GM23248 (cell line): ENCODE measurements at places on chromosomes 11 and 22. TPM values are rescaled to one million over a fixed set of nuclear protein-coding genes. Genes with fewer than 3 reads are reported as not detected.
A peak's percentile ranks its signal among the peaks of the same experiment; 100 is the strongest.

DNA sequence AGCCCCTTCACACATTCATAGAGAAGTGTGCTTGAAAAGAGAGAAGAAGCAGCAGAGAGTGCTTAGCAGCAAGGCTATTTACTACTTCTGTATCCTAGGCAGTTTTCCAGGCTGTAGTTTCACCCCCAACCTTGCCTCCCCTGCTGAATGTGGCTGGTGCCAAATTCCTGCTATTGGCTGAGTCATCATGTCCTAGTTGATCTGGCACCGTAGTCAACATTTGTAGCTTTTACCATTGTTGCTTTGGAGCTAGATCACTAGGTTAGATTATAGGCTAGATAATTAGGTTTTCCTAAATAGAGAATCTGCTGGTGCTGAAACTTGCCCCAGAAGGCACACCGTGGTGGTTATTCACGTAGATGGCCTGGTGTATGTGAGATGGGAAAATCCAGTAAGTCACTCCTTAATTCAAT lies 32.7 kb downstream of the ARHGAP42 start:
- DNase-seq, result peak; percentile 85

Gene ANKRD13D
- 27.6 and 42.9 TPM in 2 replicates for total RNA-seq

- peak; percentile 84 for DNase-seq
Observed at GRCh38 chr11:35618497-35619115, 346 bp downstream of the FJX1 start.

Gene NELL1
- not detected in 2 replicates for total RNA-seq

Gene C11orf97
- total RNA-seq, result not detected in 2 replicates

Gene OR10V1
- not detected in 2 replicates for total RNA-seq

DNA sequence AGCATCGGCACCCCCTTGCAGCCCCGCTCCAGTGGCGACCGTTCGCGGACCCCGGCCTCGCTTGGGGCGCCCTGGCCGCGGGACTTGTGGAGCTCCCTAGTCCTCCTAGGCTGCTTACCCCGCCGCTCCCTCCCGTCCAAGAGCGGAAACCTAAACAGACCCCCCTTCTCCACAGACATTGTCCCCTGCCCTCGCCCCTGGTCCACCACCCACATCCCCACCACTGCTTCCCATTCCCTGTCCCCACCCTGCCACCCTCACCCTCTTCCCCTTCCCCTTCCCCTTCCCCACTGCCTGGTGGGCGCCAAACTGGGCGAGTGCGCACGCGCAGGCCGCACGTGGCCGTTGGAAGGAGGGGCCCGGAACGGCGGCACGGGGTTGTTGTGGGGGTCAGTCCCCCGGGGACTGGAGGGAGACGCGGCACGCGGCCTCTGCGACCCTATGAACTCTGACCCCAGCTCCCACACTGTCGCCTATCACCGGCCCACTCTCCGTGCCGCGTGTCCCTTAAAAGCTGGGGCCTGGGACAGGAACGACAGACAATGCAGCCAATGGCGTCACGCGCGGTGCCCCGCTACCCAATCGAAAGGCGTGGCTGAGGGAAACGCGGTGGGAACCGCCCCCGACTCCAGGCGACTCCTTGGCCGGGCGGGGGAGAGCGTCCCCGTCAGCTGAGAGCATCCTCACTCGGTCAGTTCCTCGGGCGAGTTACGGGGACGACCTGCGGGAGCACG lies at the start of gene SNX32:
SNX32 (plus strand) TSS at position 667 of the 734 bp plus-strand sequence. CDS start 103 bp downstream, outside the sequence.
- DNase-seq, result peak; percentile 97

- DNase-seq, result peak; percentile 21
Observed at GRCh38 chr22:39635719-39636118, 65.2 kb downstream of the CACNA1I start.

- DNase-seq, result peak; percentile 85
Observed at GRCh38 chr11:47152953-47153950, 23.4 kb downstream of the ARFGAP2 start.

DNA sequence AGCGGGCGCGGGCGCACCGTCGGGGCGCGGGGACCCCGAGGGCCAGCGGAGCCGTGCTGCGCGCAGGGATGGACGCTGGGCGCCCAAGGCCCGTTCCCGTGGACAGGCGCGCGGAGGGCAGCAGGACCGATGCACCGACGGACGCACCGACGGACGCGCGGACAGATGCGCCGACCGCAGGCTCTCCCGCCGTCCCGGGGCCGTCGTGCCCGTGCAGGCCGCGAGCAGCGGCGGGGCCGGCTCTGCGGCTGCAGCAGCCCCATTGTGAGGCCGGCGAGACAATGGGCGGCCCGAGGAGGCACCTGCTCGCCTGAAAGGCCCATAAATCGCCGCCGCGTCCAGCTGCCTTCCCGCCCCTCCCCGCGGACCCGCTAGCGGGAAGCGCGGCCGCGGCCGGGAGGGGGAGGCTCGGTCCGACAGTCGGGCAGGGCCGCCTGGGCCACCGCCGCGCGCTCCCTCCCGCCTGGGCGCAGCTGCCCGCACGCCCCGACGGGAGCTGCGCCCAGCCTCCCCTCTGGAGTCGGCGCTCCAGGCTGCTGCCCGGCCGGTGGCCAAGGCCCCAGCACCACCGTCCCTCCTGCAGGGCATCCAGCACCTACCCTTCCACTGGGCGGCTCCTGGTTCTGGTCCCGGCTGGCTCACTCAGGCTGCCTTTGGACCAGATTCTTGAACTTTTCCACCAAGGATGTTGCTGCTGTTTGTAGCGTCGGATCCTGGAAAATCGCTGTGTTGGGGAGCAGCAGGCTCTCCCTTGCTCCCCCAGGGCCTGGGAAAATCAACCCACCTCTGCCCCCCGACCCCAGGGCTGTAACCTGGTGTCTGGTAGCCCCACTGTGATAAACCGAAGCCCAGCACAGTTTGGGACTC lies 15.8 kb downstream of the CDKN1C start:
- DNase-seq, result no peak

GRCh38 chr11:57161351-57161750 lies 20.4 kb upstream of the LRRC55 start:
- DNase-seq, result no peak

DNA sequence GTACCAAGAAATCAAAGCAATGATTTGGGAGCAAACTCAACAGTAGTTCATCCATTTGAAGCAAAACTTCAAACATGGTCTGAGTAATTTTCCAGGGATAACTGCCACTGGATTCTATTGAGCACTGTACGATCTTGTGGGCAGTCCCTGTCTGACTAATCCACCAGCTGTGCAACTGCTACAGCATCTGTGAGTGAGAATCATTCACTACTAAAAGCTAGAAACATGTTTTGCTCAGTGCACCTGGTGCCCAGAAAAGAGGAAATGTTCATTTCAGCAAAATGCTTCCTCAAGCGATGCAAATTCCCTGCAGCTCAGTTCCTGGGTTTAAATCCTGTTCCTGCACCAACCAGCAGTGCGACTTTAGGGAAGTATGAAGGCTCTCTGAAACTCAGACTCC lies 1077.9 kb downstream of the DLG2 start:
- peak; percentile 71 for DNase-seq

Gene SMC1B
- 0.13 TPM in 1 of 2 replicates, not detected in the other for total RNA-seq

Gene SLC22A8
- total RNA-seq, result not detected in 2 replicates

GRCh38 chr22:29720811-29721323 lies 1.1 kb downstream of the CABP7 start:
- no peak for DNase-seq

Gene EFCAB6
- 1.5 and 3.5 TPM in 2 replicates for total RNA-seq

- peak; percentile 52 for DNase-seq
Observed at GRCh38 chr11:20109731-20110445, 50.4 kb downstream of the DBX1 start.

GRCh38 chr11:116640641-116641402 lies 132.0 kb downstream of the BUD13 start:
- DNase-seq, result no peak

DNA sequence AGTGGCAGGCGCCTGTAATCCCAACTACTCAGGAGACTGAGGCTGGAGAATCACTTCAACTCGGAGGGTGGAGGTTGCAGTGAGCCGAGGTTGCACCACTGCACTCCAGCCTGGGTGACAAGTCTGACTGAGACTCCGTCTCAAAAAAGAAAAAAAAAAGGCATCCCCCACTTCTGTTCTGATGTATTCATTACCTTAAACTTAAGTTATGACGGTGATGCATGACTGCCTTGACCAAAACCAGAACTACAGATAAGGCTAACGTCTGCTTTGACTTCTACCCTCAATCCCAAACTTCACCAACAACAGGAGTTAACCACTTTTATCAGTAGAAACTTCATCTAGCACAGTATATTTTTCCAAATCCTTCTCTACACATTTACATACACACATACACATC lies 9.9 kb downstream of the HTR3A start:
- DNase-seq, result no peak

- no peak for DNase-seq
Observed at GRCh38 chr11:94653561-94653960, 86.4 kb downstream of the PIWIL4 start.
